ENCODE measurements at places on chromosomes 16 and 17.

- DNase-seq, result peak; percentile 77
These were observed 1.5 kb downstream of the SLC38A8 start for GRCh38 chr16:84040823-84041820.

GRCh38 chr16:50696126-50696525 lies 2.7 kb downstream of the NOD2 start:
- DNase-seq, result no peak

DNA sequence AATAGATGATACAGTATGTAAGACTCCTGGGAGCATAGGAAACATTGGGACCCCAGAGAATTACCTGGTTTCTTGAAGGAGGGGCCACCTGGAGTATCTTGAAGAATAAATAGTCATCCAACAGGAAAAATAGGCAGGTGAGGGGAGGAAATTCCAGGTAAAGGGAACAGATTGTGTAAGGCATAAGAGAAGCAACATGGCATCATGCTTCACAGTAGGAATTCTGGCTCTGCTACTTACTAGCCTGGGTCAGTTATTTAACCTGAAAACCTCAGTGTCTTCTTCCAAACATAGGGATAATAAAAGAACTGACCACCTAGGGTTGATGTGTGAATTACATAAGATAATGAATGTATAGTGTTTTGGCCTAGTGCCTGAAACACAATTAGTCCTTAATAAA lies 122.1 kb downstream of the CA10 start:
- DNase-seq, result no peak

GRCh38 chr17:66343531-66344078 lies 41.2 kb downstream of the PRKCA start:
- DNase-seq, result no peak

DNA sequence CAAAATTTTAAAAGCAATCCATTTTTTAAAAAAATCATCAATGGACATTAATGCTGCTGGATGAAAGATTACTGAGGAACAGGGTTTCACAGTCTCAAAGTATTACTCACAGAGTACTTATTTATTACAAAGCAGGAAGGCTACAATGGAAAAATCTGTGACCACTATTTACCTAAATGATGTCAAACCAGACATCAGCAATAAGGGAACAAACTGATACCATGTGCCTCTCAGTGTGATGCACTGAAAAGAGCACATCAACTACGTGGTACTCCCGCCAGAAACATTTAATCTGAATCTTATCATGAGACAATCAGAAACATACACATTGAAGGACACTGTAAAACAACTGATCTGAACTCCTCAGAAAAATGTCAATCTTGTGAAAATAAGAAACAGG lies 124.2 kb downstream of the PARN start:
- no peak for DNase-seq

GRCh38 chr17:9022573-9023391 lies 1.5 kb downstream of the NTN1 start:
- no peak for DNase-seq

DNA sequence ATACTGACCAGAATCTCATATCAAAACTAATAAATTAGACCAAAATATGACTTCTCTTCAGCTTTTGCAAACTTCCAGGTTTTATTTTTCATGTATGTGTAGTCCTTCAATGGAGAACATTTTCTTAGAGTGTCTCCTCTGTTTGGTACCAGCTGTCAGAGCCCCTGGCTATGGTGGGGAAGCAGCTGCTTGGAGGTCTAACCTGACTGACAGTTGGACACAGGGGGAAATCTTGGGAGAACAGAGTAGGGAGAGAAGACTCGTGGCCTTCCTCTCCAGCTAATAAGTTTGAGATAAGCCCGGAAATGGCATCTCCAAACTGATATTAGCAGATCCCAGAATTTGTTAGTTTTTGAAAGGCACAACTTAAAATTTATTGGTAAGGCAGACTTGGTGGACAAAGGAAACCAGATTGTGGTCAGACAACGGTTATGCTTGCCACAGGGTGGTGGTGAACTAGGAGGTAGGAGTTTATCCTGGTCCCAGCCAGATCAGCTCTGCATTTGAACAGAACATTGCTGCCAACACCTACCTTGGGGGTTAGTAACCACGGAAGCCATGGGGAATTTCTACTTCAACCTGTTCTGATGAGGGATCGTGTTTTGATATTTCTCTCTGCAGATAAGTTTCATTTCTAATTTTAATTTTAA lies 39.2 kb upstream of the IRX3 start:
- DNase-seq, result no peak

GRCh38 chr16:55623640-55624039 lies 32.1 kb upstream of the SLC6A2 start:
- DNase-seq, result no peak

DNA sequence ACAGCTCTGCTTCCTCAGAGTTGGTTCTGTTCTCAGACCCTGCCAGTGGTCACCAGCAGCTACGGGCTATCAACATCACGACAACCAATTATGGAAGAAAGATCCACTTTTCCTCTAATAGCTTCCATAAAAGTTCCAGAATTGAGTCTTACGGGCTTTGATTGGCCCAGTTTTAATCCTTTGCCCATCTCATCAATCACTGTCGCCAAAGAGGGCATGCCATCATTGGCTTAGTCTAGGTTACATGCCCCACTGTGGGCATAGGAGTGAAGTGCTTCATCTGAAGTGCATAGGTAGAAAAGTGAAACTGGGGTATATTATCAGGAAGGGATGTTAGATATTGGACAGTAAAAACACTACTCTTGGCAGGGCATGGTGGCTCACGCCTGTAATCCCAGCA lies 76.6 kb upstream of the DHX40 start:
- no peak for DNase-seq

- no peak for DNase-seq
These were observed 47.5 kb downstream of the RNF213 start for GRCh38 chr17:80307994-80308691.

DNA sequence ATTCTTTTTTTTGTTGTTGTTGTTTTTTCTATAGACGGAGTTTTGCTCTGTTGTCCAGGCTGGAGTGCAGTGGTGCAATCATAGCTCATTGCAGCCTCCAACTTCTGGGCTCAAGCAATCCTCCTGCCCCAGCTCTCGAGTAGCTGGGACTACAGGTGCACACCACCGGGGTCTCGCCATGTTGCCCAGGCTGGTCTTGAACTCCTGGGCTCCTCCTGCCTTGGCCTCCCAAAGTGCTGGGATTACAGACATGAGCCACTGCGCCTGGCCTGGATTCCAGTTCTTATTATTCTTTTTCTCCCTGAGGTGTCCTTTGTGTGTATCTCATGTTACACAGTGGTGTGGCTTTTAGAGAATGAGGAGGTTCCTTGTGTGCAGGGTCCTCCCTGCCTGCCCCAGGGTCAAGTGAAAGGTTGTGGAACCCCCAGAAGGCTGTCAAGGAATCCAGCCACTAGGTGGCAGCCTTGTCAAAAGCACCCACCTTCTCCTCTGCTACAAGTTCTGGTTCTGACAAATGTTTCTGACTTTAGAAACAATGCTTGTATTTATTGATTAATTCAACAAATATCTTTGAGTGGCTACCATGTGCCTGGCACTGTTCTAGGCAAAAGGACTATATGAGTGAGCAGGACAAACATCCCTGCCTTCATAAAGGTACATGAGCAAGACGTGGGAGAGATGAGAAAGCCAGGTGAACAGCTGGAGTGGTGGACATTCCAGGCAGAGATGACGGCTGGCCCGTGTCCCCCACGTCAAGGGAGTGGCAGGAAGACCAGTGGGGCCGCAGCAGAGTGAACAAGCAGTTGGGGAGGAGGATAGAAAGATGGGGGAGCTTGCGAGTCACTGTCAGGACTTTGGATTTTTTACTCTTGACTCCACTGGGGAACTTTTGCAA lies 112.4 kb downstream of the SPECC1 start:
- peak; percentile 77 for DNase-seq

GRCh38 chr17:30134551-30134950 lies 17.9 kb downstream of the NSRP1 start:
- DNase-seq, result no peak

DNA sequence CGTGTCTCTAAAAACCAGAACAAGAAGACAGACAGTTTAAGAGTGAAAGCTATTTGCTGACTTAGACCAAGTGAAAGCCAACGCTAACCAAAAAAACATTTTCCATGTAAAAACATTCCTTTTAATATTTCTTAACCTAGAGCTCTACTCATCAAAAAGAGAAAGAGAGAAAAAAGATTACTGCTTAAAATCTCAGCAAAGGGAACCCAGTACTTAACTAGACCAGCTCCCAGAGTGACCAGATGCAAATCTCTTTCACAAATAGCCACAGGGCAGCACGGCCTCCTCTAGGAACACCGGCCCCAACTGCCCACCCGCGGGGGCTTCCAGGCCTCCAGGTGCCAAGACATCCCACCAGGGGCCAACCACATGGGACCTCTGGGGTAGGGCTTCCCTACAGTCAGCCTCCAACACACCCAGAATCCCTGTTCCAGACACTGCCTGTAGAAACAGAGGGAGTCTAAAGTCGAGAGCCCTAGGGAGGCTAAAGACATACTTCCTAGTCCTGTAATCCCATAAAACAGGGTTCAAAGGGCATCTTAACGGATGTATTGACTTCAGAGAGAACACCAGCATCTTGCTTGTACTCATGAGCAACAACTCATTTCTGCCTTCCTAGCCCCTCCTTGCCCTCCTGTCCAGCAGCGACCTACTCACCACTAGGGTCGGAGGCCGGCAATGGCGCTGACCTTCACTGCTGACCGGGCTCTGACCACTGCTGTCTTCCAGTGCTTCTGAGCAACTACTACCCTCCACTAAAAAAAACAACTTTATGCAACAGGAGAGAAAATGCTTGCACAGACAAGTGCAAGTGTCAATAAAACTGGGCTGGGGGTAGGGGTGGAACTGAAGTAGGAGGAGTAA lies 21.3 kb downstream of the ZCCHC14 start:
- DNase-seq, result no peak

DNA sequence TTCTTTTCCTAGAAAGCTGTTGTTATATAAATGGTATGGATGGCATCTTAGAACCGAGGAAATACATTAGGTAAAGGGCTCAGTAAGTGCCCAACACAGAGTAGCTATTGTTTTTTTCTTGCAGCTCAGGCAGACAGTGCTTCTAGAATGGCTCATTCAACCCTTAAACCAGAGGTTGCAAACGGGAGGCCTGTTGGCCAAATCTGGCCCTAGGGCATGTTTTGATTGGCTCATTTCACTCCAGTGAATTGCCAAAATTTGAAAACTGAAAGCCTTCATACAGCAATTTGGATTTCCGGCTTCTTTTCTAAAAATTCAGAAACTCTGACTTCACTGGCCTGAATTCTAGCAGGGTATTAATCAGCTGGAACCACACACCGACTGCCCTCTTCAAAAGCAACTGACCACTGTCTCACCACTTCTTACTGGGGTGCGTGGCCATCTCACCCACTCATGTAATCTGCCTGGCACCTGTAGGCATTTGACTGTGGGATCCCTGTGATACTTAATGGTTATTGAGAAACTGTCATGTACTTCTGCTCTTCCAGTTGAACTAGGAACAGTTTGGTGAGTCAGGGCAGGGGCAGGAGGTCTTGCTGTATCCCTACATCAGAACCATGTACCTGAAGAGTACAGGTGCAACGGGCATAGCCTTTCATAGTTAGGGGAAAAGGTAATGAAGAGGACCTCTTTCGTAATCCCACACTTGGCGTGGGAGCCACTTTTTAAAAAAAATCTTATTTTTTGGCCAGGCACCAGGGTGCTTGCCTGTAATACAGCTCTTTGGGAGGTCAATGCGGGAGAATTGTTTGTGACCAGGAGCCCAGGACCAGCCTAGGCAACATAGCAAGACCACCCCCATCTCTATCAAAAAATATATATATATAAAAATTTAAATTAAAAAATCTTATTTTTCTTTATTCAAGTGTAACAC lies 53.6 kb upstream of the SCNN1B start:
- peak; percentile 91 for DNase-seq

- DNase-seq, result no peak
These were observed 139.2 kb downstream of the PHKB start for GRCh38 chr16:47600376-47600775.

DNA sequence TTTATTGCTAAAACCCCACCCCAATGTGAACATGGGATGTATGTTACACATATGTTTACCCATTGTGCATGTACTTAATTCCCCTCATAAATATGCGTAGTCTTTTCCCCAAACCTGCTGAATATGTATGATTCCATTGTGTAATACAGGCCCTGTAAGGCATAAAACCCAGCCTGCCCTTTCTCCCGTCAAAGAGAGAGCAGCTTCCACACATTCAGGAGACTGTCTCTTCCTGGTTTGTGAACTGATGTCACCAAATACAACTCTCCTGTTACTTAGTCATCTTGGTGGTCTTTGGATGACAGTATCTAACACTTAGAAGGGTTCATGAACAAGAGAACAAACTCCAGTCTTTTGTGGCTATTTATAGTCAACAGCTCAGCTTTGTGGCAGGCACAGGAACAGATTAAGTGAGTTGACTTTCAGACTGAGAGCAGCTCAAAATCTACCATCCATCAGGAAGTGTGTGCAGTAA lies 24.7 kb upstream of the TMC7 start:
- no peak for DNase-seq

DNA sequence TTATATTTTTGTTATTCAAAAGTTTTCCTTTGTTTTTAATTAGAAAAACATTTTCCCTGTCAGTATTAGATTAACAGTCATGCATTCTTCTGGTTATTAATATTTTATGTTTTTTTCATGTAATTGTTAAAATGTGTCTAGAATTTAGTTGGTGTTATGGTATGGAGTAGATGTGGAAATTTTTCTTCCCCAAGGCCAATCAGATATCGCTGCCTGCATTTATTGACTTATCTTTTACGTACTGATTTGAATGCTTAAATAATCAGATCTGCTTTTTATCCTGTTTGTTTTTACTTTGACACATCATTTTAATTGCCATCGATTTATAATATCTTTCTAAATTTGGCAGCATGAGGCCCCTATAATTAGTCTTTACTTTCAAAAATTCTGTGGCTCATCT lies 13.6 kb downstream of the FTO start:
- DNase-seq, result no peak

DNA sequence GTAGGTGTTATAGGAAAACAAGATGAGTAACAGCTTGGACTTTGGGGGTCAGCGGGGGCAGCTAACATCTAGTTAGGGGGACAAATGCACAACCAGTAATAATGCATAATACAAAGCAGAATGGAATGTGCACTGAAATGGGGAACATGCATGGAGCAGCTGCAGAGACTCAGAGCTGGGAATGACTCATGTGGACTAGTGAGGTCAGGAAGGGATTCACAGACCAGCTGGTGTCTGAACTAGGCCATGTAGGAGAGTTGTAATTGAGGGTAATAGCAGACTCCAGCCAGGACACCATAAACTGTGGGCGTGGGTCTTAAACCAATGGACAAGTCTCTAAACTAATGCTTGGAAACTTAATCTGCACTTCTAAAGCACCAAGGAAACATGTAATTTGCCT lies 176.8 kb upstream of the ASIC2 start:
- no peak for DNase-seq

DNA sequence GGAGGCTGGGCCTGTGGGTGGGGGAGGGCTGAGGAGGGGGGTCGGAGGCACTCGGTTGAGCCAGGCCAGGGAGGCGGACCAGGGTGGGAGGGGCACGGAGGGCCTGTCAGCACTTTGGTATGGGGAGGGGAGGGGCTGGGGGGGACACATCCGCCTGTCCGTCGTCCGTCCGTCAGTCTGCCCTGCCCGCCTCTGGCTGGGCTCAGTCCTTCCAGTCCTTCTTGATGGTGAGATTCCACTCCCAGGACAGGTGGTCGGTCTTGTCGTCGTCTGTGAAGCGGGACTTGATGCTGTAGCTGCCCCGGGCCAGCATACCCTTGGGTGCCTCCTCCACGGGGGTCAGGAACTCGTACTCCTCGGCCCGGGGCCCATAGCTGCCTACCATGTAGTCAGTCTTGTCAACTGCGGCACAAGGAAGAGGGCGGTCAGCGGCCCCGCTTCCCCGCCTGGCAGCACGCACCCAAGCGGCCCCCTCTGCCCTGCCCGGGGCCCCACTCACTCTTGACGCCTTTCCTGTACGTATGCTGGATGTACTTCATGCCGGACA lies 2.4 kb downstream of the ARHGDIA start:
- DNase-seq, result peak; percentile 77
